KG1 (cell line): ENCODE measurements at places on chromosomes 1 and 21.

- no peak for DNase-seq
Measured at GRCh38 chr1:66069976-66070876, 277.5 kb downstream of the PDE4B start.

DNA sequence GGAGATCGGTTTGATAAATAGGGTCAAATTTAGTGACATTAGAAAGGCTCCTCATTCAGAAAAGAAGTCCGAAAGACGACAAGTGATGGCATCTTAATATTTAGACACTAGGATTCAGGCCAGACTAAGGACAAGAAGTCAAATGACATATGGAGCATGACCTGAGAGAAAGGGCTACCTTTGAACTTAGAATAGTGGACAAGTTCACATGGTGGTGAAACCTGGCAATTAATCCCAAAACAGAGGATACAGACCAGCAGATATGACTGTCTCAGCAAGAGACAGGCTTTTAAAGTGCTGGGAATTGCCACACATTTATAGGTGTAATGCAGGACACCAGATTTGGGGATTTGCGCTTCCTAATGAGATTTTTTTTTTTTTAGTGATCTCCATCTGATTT lies 145.2 kb downstream of the ZP4 start:
- no peak for DNase-seq

GRCh38 chr21:41815652-41816582 lies 49.1 kb upstream of the RIPK4 start:
- no peak for DNase-seq

- DNase-seq: no peak
Measured at GRCh38 chr1:38451541-38451993, 405.0 kb upstream of the POU3F1 start.

- DNase-seq: no peak
Measured at GRCh38 chr1:30754684-30755171, 2.8 kb downstream of the LAPTM5 start.

DNA sequence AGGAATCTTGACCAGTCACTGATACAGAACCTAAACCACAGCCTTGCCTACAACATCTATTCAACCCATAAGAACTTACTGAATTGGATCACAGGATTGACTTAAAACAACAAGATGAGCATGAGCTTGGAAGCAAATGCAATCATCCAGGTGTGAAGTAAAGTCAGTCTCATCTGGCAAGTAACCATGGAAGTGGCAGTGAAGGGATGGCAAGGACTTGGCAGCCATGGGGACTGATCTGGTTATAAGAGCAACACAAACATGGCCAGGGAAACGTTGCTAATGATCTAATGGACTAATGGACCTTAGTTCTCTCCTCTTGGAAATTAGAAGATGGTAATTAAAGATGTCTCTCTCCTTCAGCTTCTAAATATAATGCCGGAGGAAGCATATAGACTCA lies 133.1 kb downstream of the VAV3 start:
- DNase-seq: no peak

- no peak for DNase-seq
Measured at GRCh38 chr1:205360891-205361290, 4.2 kb upstream of the KLHDC8A start.

DNA sequence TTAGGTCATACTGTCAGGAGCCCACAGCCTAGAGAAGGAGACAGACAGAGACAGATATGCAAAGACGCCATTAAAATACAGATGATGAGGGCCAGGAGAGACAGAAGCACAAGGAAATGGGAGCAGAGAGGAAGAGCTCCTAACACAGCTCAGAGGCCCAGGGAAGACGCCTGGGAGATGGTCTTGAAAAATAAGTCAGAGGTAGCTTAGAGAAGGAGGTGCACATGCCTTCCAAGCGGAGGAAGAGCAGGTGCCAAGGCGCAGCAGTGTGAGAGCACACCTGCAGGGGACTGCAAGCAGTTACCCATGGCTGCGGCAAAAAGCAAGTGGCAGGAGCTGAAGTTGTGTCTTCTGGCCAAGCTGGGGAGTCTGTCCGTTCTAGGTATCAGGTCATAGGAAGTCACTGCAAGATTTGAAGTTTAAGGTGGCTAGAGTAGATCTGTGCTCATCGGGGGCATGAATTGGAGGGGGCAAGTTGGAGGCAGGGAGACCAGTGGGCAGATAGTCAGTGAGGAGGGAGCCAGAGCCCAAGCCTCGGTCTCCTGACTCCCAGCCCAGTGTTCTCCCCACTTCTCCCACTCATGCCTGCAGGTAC lies 1.3 kb upstream of the TRABD2B start:
- no peak for DNase-seq

- no peak for DNase-seq
Measured at GRCh38 chr1:204350312-204350711, 9.4 kb downstream of the PLEKHA6 start.

DNA sequence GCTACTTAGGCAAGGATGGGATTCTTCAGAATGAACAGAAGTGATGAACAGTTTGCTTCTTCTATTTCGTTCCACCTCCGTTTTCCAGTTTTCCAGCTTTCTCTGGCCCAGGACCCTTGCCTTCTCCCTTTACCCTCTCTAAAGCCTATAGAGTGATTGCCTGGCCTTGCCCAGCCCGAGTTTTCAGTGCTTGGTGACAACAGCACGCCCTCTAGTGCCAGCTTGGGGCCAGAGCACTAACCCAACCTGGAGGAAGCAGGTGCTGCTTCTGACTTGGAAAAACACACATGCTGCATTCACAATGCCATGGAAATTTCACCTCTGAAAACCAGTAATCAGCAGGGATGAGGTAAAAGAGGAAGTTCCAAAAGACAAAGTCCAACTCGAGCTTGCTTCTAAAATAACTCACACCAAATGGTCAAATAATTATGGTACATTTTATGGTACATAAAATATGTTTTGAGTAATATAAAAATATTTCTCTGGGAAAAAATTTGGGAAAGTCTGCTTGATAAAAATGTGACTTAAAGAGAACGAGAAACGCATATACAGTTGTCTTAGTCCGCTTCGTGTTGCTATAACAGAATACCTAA lies 26.1 kb downstream of the UBE2T start:
- peak; percentile 36 for DNase-seq

- no peak for DNase-seq
Measured at GRCh38 chr1:194215448-194215847, 1029.0 kb upstream of the B3GALT2 start.

GRCh38 chr1:15636436-15636835 lies 19.2 kb downstream of the DDI2 start:
- DNase-seq: no peak

- no peak for DNase-seq
Measured at GRCh38 chr21:29547998-29548397, 249.3 kb downstream of the BACH1 start.

- no peak for DNase-seq
Measured at GRCh38 chr1:57788313-57788712, 364.5 kb upstream of the DAB1 start.

DNA sequence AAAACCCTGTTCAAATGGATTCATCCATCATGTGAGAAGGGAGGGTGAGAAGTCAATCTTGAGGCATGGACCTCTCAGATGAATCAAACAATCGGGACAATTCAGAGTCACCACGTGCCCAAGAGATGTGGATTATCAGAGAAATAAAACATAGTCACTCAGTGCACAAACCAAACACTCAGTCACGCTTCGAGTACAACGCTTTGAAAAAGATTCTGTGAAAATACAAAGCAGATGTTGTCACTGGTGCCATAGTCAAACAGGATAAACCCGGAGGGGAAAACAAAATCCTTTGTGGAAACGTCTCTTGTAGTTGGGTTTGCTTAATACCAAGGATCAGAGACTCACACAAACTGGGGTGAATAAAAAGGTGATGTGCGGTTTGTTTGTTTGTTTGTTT lies 188.4 kb downstream of the RRAGC start:
- no peak for DNase-seq

- no peak for DNase-seq
Measured at GRCh38 chr1:2274231-2274928, 46.3 kb downstream of the SKI start.

- no peak for DNase-seq
Measured at GRCh38 chr1:150875197-150876118, 941 bp downstream of the ARNT start.

GRCh38 chr1:219173434-219173757 lies 282 bp upstream of the LYPLAL1 start:
- DNase-seq: peak; percentile 85

DNA sequence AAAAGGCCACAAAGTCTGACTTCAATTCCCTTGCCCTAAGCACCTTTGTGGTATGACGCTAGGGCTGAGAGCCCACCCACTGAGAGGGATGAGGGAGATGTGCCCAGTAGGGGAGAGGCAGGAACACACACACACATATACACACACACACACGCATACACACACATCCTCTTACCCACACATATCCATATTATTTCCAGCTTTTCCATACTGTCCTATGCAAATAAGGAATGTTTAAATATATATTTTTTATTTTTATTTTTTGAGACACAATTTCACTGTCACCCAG lies 3.0 kb downstream of the RAB25 start:
- DNase-seq: no peak

- no peak for DNase-seq
Measured at GRCh38 chr21:44348861-44349260, 4.6 kb upstream of the TRPM2 start.

- no peak for DNase-seq
Measured at GRCh38 chr1:100583827-100584226, 45.9 kb downstream of the GPR88 start.

GRCh38 chr1:56167596-56167995 lies 411.8 kb downstream of the PLPP3 start:
- no peak for DNase-seq

DNA sequence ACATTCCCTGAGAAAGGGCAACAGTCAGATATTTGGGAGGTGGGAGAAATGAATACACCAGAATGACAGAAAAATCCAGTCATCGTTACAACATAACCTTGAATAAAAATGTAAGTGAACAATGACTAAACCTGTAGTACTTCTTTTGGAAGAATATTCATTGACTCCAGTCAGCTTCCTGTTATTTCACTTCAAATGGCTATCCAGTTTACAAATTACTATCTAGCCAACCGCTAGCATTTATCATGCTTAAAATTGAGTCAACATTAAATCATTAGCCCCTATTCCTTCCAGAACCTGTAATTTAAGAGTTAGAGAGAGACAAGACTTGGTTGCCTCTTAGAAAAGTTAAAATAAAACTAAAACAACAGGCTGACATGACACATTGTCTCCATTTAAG lies 33.6 kb downstream of the WLS start:
- DNase-seq: no peak
